ENCODE measurements at places on chromosomes 1 and 21. TPM values are rescaled to one million over a fixed set of nuclear protein-coding genes. Genes with fewer than 3 reads are reported as not detected.

Gene GIPC2
- total RNA-seq: not detected

Gene C4BPB
- 2.0 TPM for total RNA-seq

Gene ATAD3B
- 3.2 TPM for total RNA-seq

Gene ADAM30
- total RNA-seq: not detected

Gene PTPN22
- not detected for total RNA-seq

Gene HMCN1
- total RNA-seq: 0.27 TPM

Gene FBLIM1
- 26.3 TPM for total RNA-seq

Gene IL10
- total RNA-seq: not detected

Gene THRAP3
- 57.4 TPM for total RNA-seq

Gene DMRTA2
- 0.16 TPM for total RNA-seq

Data from A549 treated with RU486 at 1 μM for 4 hours (cell line).